Retina (tissue), 1 donor: ENCODE measurements at places on chromosomes 7 and 10.

DNA sequence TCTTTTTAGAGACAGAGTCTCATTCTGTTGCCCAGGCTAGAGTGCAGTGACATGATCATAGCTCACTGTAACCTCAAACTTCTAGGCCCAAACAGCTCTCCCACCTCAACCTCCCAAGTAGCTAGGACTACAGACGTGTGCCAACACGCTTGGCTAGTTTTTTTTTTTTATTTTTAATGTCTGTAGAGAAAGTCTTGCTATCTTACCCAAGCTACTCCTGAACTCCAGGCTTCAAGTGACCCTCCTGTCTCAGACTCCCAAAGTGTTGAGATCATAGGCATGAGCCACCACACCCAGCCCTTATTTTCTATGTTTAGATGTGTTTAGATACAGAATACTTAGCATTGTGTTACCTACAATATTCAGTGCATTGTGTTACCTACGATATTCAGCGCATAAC, 46.4 kb downstream of the KMT2E start:
- no peak for DNase-seq

DNA sequence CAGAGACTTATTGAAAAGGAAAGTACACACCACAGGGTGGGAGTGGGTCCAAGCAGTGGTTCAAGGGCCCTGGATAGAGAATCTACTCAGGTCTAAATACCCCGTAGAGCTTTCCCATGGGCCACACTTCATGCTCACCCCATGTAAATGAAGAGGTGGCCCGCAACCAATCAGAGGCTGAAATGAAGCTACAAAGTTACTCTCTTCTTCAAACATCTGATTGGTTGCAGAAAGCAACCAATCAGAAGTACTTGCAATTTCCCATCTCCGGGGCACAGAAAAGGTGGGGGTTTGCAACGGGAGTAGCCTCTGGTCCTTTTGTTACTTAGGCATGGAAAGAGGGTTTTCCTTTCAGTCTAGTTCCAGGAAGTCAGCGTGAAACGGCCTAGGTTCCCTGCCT, 15.2 kb upstream of the GALNTL5 start:
- no peak for DNase-seq

GRCh38 chr10:10722422-10722821, 295.2 kb upstream of the CELF2 start:
- DNase-seq = no peak

DNA sequence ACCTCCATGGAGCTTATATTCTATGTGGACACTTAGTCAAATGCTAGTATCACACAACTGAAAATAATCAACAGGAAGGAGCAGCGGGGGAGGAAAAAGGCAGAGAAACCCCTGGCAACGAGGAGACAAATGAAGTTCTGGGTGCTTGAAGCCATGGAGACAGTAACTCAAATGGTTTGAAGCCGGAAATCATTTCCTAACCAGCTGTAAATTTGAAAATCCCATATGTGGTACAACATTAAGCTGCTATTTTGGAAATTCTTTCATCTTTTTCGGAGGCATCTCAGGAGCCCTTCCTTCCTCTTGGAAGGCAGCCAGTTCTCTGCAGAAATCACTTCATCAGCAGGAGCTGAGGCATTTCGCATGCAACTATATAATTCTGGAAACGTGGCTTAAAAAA, 91.4 kb downstream of the PPP1R3C start:
- DNase-seq = no peak
